IPS-NIHi11 (cell line): ENCODE measurements at places on chromosomes 5 and 9.

- no peak for DNase-seq
These were observed 82.3 kb downstream of the SPTLC1 start for GRCh38 chr9:92032891-92033290.

- DNase-seq, result peak; percentile 88
These were observed 235.8 kb downstream of the ROR2 start for GRCh38 chr9:91714020-91714806.

- DNase-seq, result no peak
These were observed 244.2 kb upstream of the MEF2C start for GRCh38 chr5:89127191-89127590.

DNA sequence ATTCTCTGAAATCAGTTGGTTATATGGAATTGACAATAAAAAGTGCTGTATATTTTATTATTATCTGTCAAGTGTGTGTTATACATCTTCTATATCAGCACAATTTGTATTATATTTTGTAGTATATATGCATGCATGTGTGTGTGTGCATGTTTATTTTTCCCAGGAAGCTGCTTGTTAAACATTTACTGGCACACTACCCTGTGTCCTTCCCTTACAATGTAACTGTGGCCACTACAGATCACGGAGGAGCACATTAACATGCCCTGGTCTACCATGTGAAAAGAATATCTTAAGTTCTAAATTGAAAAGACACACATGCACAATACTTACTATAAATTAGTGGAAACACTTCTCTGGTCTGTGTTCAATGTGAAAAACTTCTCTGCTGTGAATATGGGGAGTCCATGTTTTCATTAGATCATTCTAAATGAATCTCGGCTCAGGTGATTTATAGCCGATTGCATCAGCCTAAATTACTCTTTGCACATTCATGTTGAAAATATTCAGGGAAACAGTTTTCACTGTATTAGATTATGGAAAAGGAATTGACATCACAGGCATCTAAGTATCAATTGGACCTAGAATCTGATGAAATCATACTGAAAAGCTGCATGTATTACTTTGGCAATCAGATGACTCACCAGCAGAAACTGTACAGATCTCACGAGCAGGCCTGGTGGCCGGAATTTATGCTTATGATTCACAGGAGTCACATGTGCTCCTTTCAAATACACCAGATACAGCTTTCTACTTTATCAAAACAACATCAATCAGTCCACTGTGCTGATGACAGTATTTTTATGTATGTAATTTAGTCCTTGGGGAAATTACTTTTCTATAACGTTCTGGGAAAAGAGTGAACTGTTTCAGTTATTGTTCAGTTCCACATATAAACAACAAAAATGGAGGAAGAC, 39.4 kb downstream of the LURAP1L start:
- DNase-seq, result peak; percentile 16

DNA sequence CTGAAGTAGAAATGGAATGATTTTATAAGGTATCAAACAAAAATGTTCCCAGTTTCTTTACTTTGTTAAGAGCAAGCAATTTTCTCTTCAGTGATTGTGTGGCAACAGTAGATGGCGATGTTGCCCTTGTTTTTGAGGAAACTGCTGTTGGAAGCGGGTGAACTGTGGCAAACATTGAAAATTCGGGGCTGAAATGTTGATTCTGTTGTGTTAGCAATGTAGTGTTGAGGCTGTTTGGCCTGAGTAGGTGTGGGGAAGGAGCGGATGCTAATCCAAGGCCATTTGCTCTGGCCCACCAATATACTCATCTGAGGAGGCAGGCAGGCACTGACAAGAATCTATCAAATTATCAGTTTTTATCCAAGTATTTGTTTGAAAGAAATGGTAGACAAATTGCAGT, 129.8 kb downstream of the SLC12A2 start:
- peak; percentile 67 for DNase-seq

DNA sequence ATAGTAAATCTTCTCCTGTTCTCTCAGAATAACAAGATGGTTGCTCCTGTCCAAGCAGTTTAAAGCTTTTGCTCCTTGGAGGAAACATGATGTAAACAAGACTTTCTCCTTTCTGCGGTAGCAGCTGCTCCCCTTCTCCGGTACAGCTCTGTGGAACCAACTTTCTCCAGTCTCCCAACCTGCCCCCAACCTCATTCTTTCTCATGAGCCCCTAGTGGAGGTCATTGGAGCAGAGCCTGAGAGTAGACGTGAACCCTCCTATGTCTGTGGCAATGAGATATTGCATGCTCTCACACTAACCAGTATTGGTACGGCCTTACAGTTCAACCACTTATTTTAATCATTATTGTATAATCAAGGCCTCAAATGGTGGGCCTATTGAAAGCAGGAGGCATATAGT, 483.8 kb upstream of the CDH10 start:
- DNase-seq, result no peak

- DNase-seq, result no peak
These were observed 38.3 kb upstream of the TENT4A start for GRCh38 chr5:6674886-6675285.

DNA sequence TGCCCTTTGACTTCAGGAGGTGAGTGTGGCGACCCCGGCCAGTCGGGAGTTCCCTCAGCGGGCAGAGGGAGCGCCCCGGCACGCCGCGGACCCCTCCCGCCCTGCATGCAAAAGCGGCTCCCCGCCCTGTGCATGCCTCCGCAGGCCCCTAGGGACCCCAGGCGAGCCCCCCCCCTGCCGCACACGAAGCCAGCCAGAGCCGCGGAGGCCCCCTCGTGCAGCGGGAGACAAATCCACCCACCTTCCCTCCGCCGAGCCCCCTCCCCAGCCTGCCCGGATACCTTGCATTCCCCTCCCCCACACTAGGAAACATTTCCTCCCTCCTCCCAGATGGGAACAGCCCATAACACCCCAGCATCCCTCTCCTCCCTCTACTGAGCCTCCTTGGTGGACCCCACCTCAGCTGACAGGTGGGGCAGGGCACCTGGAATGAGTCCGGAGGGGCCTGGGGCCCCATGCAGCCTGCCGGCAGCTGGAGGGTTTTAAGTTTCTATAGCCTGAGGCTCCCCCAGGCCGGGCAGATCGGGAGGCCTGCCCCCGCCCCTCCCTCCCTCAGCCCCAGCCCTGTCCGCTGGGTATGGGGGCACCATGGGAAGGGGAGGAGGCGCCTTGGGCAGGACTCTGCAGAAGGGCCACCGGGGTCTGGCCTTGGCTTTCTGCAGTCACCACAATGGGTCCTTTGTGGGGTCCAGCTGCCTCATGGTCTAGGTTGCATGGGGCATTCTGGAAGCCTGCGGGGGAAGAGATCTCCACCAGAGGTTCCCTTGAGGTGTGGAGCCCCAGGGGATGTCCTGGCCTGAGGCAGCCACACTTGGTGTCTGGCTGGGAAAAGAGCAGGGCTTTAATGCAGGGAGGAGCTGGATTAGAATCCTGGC, 601 bp downstream of the ERGIC1 start:
- DNase-seq, result peak; percentile 71
